EL (cell line): ENCODE measurements at places on chromosomes 5 and 9.
A peak's percentile ranks its signal among the peaks of the same experiment; 100 is the strongest.

- DNase-seq, result no peak
Observed at GRCh38 chr5:21398511-21398910, 1410.5 kb upstream of the CDH18 start.

DNA sequence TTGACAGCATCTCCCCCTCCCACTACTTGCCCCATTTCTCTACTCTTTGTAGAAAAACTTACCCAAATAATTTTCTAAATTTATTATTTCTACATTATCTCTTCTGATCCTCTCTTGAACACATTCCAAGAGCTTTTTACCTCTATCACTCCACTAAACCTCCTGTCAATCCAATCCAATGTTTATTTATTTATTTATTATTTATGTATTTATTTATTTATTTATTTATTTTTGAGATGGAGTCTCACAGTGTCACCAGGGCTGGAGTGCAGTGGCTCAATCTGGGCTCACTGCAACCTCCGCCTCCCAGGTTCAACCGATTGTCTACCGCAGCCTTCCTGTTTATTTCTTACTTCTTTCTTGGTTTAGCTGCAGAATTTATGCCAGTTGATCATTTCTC, 178.5 kb upstream of the GAS1 start:
- no peak for DNase-seq

- DNase-seq, result no peak
Observed at GRCh38 chr9:114503009-114503408, 2.3 kb downstream of the WHRN start.

GRCh38 chr9:136762221-136762691, 2.1 kb downstream of the LCN15 start:
- no peak for DNase-seq

GRCh38 chr9:20092561-20092960, 303.7 kb upstream of the SLC24A2 start:
- DNase-seq, result no peak

DNA sequence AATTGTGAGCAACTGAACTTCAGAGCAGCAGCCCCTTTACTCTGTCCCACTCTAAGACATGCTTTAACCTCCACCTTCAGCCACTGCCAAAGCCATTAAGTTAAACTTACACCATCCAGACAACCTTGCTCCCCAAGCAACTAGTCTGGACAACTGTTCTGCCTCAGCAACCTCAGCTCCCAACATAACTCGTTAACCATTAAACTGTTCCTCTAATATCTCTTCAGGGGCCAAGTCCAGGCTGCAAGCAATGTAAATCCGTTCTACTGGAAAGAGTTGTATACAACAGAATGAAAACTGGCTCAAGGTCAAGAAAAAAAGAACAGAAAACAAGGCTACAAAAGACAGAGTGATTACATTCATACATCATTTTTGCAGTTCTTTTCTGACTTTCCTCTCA, 131.7 kb upstream of the TARS1 start:
- no peak for DNase-seq

- DNase-seq, result peak; percentile 4
Observed at GRCh38 chr9:20236676-20237075, 385.6 kb downstream of the MLLT3 start.

DNA sequence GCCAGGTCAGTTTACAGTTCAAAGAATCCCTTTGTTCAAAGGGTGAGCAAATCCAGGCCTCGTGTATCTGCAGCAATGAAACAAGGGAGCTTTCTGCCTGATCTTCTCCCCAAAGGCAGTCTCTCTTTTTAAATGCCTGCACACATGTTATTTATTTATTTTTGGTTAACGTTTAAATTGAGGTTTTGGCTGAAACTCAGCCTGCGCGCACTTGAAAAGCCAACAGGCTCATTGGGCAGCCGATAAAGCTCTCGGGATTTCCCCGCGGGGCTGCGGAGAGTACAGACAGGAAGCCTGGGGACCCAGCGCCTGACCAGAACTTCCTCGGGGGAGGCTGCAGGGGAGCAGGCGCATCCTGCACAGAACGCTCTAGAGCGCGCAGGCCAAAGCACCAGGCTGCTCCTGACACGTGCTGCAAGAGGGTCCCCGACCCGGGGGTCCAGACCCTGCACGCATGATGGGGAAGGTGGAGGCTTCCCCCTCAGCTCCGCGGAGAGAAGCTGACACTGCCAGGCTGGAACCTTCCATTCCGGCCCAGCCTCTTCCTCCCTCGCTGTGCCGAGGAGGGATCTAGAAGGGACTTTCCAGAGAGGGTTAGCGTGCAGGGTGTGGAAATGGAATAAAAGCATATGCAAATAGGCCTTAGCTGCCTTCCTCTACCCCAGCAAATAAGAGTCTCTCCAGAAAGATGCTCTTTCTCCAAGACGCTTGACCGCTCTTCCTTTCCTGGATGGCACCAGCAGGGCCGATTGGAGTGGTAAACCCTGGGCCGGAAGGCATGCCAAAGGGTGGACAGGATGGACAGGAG, 46.1 kb downstream of the PTTG1 start:
- DNase-seq, result peak; percentile 90

DNA sequence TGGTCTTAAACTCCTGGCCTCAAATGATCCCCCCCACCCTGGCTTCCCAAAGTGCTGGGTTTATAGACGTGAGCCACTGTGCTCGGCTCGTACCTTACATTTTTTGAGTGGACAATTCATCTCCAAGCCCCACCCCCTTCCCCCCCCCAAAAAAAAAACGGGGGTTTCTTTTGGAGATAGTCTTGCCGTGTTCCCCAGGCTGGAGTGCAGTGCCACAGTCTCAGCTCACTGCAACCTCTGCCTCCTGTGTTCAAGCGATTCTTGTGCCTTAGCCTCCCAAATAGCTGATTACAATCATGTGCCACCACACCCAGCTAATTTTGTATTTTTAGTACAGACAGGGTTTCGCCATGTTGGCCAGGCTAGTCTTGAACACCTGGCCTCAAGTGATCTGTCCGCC, 31.3 kb downstream of the ANKHD1 start:
- no peak for DNase-seq

DNA sequence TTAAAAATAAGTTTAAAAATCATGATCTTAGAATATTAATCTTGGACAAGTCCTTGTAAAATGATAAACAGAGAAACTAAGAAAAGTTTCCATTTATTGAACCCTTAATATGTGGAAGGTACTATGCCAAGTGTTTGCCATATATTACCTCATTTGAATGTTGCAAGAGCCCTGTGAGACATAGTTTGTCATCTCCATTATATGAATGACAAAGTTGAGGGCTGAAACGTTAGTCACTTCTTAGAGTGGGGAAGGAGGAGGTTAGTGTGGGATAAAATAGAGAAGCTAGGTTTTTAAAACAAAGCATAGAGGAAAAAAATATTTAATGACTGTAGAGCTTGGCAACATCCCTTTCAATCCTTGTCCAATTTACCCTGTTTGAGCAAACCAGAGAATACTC, 2.0 kb downstream of the TNC start:
- DNase-seq, result peak; percentile 86

DNA sequence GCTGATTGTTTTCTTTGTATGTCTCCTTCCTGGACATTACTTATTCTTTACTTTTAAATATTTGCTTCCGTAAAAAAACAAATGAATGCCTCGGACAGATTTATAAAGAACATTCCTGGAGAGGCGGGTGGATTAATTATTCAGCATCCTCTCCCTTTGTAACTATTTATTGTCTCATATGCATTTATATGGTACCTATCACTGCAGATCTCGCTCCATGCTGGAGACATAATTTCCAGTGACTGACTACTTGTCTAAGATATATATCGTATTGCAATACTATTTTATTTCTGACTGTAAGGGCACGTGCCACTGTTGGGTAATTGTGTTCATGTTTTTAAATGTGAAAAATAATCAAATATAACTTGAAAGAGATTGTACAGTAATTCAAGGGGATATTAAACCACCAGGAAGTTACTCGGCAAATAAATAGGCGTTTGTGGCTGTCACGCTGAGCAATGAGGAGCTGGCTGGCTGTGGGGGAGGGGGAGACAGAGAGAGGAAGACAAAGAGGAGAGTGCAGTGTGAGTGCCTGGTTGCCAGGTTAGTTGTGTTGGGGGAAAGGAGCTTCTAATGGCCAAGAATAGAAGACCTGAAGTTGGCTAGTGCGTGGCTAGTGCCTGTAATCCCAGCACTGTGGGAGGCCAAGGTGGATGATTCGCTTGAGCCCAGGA, 131.8 kb upstream of the GABRP start:
- no peak for DNase-seq

- DNase-seq, result no peak
Observed at GRCh38 chr5:133757396-133757945, 145.1 kb upstream of the FSTL4 start.

- peak; percentile 18 for DNase-seq
Observed at GRCh38 chr9:97954550-97954989, 16.6 kb upstream of the HEMGN start.

- DNase-seq, result peak; percentile 15
Observed at GRCh38 chr5:66174338-66174737, 30.2 kb downstream of the SREK1 start.

GRCh38 chr5:156259618-156260017, 67.3 kb upstream of the SGCD start:
- DNase-seq, result no peak

DNA sequence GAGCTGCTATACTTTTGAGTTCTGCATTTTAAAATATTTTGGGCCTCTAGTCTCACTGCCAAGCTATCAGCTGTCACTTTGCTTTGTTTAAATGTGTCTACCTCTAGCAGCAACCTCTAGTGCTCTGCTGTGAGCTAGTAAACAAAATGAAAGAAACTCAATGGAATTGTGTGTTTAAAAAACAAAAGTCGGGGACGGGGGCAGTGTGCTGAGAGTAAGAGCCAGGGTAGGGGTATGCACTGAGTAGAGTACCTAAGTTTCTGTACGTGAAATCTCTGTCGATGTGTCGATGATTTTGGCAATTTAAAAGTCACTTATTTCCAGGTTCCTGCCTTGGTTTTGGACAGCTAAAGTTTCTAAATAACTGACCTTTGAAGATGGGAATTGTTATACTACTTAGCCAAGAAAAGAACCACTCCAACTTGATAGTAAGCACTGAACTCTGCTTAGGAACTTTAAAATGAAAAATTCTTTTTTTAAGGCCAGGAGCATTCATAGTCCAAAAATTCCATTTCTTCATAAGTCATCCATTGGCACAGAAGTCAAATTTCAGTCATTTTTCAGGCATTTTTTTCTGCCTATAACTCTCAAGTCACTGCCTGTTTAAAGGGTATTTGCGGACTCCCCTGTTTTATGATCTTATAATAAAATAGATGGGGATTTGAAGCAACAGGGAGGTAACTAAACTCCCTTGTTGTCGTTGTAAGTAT, 111.5 kb downstream of the SAXO1 start:
- DNase-seq, result no peak
